ENCODE measurements at places on chromosomes 12 and 14.

- DNase-seq = no peak
Measured at GRCh38 chr14:74509587-74510222, 16.1 kb downstream of the ISCA2 start.

GRCh38 chr12:96751626-96752025, 155.4 kb upstream of the NEDD1 start:
- DNase-seq = no peak

DNA sequence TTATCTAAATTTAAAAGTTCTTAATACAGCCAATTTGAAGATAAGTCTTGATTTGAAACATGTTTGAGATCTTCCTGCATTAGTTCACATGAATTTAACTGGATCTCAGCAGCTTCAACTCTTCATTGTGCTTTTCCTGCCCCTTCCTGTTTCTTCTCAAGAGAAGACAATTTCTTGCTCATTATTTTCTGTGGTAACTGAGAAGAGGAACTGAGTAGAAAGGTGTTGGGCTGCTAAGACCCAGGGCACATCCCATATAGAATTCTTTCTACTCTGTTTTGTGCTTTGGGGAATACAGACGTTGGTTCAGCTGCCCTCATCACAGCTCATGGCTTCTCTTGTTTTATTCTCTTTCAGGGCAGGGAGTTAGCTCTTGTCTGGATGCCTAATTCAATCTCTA, 110.2 kb downstream of the SNAPC1 start:
- no peak for DNase-seq

GRCh38 chr12:25970082-25970481, 11.6 kb downstream of the RASSF8 start:
- no peak for DNase-seq

DNA sequence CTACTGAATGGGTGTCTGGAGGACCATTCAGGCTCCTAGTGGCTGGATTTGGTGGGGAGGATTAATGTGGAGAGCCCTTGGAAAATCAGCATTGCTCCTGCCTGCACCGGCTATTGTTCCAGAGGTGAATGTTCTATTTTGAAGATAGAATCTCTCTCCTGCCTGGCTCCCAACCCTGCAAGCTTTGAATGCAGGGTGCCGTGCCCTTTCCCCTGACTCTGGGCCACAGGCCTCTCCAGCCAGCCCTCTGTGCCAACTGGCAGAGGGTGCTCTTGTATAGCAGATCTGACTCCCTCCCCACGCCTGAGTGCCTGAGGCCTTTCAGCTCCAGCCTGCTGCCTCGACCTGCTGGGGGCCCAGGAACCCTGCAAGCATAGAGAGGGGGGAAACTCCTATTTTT, 106.8 kb downstream of the TMEM260 start:
- DNase-seq = no peak

DNA sequence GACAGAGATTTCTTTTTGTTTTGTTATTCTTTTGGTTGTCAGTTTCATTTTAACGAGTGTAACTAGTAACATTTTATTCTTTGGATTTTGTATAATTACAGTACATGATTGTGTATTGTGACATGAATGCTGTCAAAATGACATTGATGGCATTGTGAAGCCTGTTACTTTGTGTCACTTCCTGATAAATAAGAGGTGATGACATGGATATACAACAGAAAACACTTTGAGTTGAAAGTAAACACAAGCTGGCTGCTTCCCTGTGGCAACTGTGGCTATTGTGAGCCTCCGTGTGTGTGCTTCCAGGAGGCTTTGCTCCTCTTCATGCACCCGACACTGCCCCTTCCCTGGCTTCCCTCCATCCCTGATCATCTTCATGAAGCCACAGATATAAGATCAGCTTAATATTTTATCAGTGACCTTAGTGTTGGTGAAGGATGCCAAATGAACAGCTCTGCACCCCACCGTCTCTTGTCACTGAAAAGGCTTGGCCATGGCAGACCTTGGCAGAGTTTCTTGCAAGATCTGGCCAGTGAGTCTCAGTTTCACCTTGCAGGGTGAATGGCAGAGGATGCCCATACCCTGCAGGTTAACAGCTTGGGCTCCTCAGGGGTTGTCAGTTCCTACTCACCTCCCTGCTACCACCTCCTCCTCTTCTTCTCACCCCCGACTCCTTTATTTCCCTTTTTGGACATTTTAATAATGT, 191.9 kb downstream of the EPS8 start:
- no peak for DNase-seq

Measured in caudate nucleus (tissue), 63 donors.